Endothelial cell of umbilical vein (primary cell): ENCODE measurements at places on chromosomes 3 and 15. TPM values are rescaled to one million over a fixed set of nuclear protein-coding genes. Genes with fewer than 3 reads are reported as not detected.
A peak's percentile ranks its signal among the peaks of the same experiment; 100 is the strongest.

DNA sequence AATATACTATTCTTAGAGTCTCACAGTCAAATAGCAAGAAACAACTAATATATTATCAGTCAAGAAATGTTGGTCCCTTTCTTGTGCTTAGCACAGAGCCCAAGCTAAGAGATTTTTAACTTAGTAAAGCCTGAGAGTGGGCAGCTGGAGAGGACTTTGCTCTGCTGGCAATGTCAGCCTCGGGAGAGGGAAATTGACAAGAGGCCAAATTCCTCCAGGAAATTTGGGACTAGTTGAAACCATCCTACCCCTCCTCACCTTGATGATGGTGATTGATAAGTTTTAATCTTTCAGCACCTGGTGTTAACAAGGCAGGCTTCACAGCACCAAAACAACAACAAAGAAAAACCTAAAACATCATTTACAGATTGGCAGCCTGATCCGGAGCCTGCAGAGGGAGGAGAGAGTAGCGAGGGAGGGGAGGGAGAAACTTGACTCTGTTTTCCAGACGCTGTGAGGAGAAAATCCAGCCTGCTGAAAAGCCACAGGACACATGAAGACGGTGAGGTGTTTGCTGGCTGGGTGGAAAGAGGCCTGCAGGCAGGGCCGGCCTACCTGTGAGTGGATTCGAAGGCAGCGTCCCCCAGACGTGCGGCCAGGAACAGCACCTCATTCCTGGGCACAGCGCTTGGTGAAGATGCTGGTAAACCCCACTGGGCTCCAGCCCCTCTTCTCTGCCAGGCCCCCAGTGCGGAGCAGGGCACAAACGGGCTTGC lies 150.9 kb downstream of the LRRC28 start:
- DNase-seq = no peak

GRCh38 chr3:142029791-142030190 lies 119.6 kb downstream of the TFDP2 start:
- no peak for DNase-seq

- peak; percentile 39 for DNase-seq
These were observed 84.7 kb upstream of the LMCD1 start for GRCh38 chr3:8416965-8417364.

- peak; percentile 78 for DNase-seq
These were observed 138.8 kb upstream of the HACD2 start for GRCh38 chr3:123723522-123724168.

- DNase-seq = no peak
These were observed 3.1 kb downstream of the PLXNA1 start for GRCh38 chr3:126986001-126986400.

The SI gene
- total RNA-seq = not detected in 2 replicates

The CYP8B1 gene
- not detected in 2 replicates for total RNA-seq

DNA sequence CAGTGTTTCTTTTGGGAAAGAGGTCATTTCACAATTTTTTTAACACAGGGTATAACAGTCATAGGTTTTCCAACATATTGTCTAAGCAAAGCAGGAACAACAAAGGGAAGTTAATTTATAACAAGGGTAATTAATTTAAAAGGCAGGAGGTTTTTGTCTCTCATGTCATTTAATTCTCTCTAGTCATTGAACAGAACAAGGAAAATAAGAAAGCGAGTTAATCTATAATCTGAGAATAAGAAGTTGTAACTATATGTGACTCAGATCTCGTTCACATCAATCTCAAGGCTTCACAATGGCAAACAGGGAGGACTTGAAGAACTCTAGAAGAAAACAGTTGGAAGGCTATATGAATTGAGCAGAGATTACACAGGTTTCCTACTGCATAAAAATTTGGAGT lies 579.8 kb upstream of the CCDC54 start:
- DNase-seq = no peak

DNA sequence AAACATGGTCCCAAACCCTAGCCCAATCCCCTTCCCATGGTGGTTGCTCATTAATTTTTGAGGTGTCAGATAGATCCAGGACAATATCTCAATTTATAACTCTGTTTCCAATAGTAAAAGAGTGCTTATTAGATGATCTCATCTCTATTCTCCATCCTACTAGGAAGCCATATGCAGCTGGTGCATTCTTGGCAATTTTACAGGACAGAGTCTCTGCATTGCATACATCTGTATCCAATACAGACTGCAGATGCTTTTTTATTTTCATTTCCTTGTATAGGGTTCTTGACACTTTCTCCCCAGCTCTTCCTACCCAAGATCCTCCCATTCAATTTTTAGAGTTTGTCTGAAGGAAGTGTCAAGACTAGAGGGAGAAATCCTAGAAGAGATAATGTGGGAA lies 194.8 kb upstream of the DPH6 start:
- peak; percentile 36 for DNase-seq

- DNase-seq = peak; percentile 69
These were observed 314.4 kb downstream of the MECOM start for GRCh38 chr3:169348929-169349621.

DNA sequence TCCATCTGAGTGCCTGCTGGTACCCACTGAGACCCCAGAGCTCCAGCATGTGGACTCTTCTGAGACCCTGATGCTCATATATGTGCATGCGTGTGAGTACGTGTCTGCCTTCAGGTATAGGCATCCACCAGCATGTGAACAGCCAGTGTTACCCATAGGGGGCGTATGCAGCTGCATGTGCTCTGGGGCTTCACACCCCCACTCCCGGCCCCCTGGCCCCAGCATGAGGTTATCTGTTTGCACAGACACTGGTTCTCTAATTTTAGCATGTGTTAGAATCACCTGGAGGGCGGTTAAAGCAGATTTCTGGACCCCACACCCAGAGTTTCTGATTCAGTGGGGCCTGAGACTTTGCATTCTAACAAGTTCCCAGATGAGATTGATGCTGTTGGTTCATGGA lies 824 bp upstream of the CILP start:
- DNase-seq = no peak

The CCDC39 gene
- total RNA-seq = not detected in 2 replicates

The ALPK3 gene
- total RNA-seq = 36.2 and 41.7 TPM in 2 replicates

The RBPMS2 gene
- total RNA-seq = 7.6 and 7.8 TPM in 2 replicates

- no peak for DNase-seq
These were observed 272.9 kb upstream of the BCHE start for GRCh38 chr3:166110102-166110501.

- no peak for DNase-seq
These were observed 23.1 kb downstream of the CCDC12 start for GRCh38 chr3:46953234-46954010.

DNA sequence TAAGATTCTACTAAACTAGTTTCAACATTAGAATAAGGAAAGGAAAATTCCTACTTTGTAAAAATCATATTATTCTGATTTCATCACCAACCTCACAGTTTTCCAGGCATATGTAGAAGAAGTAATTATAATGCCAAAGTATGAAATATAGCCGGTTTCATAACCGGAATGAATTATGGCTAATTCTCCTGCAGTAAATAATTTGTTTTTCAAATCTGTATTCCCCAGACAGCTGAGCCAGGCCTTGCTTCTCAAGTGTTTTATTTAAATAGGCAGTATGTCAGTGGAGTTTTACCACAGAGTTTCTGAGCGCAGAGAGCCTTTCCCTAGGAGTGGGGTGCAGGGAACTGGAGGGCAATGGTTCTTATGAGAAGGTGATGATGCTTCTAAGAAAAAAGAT lies 8.7 kb upstream of the CPA3 start:
- DNase-seq = no peak

DNA sequence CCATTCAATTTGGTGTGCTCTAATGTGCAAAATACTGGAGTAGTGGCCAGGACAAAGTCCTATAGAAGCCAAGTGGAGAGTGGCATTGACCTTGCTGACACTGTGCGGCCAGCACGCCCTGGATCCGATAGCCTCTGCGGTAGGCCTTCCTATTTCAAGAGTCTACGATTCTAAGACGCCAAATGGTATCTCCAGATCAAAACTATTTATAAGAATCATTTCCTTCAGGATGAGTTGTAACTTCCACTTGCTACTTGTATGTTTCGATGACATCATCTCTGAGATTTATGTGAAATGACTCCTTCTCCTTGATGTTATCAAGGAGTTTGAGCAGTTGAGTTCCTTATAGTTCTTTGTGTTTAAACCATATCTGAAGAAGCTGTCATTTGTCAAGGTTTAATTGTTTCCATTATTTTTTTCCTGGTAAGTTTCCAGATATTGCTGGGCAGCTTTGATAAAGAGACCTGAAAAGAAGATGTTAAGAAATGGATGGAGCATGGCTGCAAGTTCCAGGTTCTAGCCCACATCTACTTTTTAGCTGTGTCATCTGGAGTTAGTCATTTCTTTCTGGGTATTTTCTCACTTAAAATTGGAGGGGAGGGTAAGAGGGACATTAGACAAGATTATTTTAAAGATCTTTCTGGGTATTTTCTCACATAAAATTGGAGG lies 71.8 kb downstream of the TMEM44 start:
- DNase-seq = peak; percentile 90

DNA sequence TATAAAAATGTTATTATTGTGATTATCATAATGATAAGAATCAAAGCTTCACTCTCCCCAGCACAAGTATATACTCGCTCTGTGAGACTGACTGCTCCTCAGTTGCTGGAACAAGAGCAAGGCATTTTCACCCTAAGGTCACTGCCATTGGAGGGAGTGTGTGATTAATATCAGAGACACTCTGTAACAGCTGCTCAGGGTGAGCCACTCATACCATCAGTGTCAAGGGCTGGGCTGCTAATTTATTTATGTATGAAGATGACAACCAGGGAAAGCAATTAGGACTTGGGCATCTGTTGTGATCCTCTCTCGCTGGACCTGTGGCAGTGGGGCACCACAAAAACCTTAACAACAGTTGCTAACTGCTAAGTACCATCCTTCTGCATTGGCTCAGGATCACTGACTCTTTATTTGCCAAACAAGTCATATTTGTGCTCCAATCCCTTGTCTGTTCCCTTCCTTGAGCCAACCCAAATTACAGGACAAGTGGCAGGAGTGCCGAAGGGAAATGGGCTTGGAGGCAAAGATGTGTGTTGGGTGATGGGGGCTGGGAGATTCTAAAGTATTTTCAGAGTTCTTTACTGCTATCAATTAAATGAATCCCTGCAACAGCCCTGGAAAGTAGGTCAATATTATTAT lies 297.5 kb upstream of the STT3B start:
- DNase-seq = no peak

DNA sequence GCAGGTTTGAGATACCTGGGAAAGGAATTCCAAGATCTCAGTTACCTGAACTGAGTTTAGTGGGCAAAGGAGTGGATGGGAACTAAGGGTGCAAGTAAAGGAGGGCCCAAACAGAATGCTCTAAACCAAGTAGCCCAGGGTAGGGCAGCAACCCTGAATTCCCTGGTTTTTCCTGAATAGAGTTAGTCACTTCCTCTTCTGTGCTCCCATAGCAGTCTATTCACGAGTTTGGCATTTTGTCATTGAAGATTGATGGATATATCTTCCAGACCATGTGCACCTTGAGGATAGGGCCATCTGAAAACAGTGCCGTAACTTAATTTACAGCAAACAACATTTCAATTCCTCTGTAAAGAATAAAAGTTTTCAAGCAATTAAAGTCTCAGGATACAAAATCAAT lies 18.5 kb upstream of the PTX3 start:
- peak; percentile 81 for DNase-seq

The TM4SF1 gene
- total RNA-seq = 559 and 619 TPM in 2 replicates

DNA sequence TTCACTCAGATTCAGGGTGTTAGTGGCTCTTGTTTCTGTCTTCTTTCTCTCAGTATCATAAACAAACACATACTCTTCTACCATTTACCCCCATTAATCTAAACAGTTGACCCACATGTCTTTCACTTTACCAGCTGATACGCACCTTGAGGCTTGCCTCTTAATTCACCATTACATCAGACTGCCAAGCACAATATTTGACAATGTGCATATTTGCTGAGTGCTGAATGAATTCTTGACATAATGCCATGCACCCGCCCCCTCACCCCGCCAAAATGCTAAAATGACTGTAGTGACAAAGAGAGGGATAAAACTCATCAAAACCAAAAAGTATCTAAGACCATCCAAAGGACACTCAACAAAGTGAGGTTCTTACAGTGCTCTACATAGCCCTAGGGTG lies 57.4 kb downstream of the NGLY1 start:
- DNase-seq = no peak

The EPHA6 gene
- 0.28 TPM in 1 of 2 replicates, not detected in the other for total RNA-seq

DNA sequence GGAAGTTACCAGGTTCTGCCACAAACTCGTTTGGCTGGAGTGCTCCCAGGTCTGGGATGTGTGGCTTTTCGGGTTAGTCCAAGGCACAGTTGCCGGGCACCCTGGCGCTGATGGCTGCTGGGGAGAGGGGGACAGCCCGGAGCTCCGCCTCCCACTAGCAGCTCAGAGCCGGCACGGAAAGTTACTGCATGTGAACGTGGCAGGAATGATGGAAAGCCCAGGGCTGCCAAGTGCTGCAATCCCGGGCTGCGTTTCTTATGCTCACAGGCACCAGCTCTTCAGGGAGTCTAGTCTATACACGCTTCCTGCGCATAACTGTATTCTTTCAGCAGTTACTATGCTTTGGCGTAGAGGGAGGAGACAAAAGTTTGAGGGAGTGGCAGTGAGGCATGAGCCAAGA lies 141.8 kb upstream of the ICE2 start:
- no peak for DNase-seq

- DNase-seq = no peak
These were observed 191.1 kb downstream of the WNT5A start for GRCh38 chr3:55296030-55296429.

DNA sequence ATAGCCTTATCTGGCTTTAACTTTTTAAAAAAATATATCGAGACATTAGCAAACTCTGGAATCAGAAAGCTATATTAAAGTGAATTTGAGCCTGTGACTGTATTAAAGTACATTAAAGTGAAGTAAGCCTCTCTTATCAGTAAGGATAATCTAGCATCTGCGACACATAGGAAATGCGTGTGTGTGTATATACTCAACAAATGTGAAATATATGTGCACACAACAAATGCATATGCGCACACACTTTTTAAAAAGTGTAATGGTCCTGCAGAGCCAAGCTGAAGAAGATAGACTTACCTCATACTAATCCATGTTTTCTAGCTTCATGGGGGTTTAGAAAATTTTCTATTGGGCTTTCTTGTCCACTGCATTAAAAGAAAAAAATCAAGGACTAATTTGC lies 437.1 kb downstream of the ZIC1 start:
- DNase-seq = no peak

The SOX14 gene
- total RNA-seq = not detected in 2 replicates

GRCh38 chr3:161339517-161340500 lies 31.5 kb downstream of the SPTSSB start:
- DNase-seq = no peak

- no peak for DNase-seq
These were observed 91.7 kb upstream of the CCNL1 start for GRCh38 chr3:157251685-157252084.

DNA sequence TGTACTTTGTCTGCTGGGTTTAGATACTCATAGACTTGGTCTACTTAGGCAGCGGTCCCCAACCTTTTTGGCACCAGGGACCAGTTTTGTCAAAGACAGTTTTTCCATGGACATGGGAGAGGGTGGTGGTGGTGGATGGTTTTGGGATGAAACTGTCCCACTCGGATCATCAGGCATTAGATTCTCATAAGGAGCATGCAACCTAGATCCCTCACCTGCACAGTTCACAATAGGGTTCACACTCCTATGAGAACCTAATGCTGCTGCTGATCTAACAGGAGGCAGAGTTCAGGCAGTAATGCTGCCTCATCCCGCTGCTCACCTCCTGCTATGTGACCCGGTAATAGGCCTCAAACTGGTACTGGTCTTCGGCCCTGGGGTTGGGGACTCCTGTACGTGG lies 45.3 kb downstream of the CMSS1 start:
- no peak for DNase-seq
